Stimulated activated CD8-positive, alpha-beta memory T cell treated with anti-CD3 and anti-CD28 coated beads, Interleukin-4, amount 100 ng/mL, for 1 hour (primary cell): ENCODE measurements at places on chromosomes 3 and 15.

DNA sequence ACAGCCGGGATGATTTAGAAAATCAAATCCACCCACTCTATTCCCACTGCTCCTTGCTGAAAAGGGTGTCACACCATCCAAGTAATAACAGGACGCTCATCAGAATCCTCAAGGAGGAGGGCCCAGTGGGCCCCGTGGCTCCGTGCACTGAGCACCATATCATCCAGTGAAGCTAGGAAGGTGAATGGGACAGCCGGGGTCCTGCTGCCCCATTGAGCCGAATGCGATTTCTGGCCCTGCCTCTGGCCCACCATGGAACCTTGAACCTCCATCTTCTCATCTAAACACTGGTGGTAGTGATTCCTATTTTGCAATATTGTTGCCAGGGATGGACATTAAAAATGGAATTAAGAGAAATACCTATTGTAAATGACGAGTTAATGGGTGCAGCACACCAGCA lies 99.1 kb upstream of the SLC6A11 start:
- no peak for DNase-seq

GRCh38 chr3:186075489-186075888 lies 33.4 kb downstream of the ETV5 start:
- DNase-seq = no peak

DNA sequence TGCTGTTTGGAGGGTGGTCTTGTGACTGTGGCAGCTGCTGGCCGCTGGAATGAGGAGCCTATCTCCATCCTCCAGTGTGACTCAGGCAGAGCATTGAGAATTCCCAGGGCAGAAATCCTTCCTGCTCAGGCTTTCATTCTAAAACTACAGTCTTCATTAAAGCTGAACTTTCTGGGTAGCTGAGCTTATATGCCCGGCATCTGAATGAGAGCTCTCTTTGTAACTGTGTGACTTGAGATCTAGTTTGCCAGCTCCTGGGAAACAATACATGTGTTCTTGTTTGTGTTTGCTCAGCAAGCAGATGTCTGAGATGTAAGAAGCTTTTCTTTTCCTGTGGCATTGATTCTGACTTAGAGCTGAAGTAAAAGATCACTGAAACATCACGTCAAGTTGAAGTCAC lies 22.4 kb downstream of the RLBP1 start:
- no peak for DNase-seq

DNA sequence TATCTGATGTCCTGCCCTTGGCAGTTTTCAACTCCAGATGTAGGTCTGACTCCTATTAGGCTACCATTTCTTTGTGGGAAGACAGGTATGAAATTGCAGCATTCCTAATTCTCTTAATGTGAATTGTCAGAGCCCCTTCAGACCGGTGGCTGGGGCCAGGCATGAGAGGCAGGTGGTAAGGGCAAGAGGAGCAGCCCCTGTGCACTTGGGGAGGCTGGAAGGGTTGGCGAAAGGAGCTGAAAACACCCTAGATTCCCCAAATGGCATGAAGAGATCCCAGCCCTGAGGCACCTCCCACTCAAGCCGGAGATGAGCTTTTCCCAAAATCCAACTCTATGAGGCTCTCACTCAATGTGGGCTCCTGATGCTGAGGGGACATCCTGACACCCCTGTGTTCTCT lies 453.2 kb downstream of the NR2F2 start:
- no peak for DNase-seq

GRCh38 chr3:16793321-16793720 lies 91.4 kb upstream of the PLCL2 start:
- DNase-seq = no peak

- DNase-seq = no peak
Measured at GRCh38 chr15:60945196-60945595, 283.9 kb downstream of the RORA start.

DNA sequence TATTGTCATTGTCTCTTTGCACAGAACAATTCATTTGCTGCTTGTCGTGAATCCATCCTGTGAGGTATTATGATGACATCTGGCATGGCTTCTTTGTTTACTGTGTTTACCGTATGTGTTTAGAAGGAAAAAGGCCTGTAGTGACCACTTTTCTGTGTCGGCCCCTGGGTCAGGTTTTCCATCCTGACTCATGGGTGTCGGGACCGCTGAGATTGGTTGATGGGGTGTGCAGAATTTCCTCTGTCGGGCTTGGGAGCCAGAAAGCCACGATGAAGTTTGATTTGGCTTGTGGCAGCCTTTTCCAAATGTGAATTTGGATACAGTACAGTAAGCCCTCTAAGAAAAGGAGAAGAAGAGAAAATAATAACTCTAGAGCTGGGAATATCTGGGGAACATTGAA lies 113.5 kb downstream of the FNDC3B start:
- no peak for DNase-seq

DNA sequence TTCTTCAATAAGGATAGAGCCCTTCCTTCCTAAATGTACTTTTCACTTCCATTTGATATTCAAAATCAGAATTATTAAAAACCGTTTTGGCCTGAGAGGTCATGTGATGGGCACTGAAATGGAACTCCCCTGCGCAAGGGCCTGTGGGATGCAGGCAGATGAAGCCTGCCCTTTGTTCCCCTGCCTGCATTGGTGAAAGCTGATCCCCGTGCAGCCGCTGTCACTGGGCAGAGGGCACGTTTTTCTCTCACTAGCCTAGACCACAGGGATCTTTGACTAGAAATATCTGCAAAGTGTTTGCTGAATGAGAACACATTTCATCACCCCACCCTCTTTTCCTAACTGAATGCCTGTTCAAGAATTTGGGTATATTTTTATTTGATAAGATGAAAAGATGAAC lies 74.9 kb downstream of the TIPARP start:
- no peak for DNase-seq

GRCh38 chr15:66378814-66379430 lies 7.8 kb upstream of the MAP2K1 start:
- no peak for DNase-seq

- DNase-seq = no peak
Measured at GRCh38 chr3:112814266-112814665, 32.4 kb downstream of the CD200R1L start.

DNA sequence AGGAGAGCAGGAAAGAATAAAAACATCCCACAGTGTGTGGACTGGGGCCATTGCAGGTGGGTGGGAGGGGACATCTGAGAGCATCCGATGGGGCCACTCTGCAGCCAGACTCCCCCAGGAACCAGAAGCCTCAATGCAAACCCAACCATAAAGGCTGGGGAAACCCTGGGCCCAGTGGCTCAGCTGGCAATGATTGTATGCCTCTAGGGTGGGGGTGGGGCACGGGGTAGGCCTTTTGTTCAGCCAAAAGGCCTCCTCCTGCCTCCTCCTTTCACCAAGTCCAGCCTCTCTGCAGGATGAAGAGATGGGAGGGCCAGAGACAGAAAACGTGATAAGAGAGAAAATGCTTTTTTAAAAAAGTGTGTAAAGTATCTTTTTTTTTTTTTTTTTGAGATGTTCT lies 45.5 kb upstream of the HERC1 start:
- no peak for DNase-seq

DNA sequence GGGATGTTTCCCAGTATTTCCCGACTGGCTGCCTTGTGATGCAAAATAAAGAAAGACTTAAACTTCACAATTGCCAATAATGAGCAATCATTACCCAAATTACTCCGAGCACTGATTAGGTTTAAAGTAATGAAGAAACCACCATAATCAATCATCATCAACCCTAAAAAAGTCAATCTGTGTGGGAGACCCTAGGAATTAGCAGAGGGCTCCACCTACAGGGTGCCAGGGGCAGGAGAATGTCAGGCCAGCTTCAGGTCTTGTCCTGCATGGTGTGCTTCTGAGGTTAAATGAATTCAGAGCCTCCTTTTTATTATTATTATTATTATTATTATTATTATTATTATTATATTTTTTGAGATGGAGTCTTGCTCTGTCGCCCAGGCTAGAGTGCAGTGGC lies 478.0 kb upstream of the ARRDC4 start:
- no peak for DNase-seq

- no peak for DNase-seq
Measured at GRCh38 chr3:155585384-155585783, 159.5 kb downstream of the PLCH1 start.

GRCh38 chr15:69107025-69107620 lies 53.3 kb upstream of the GLCE start:
- DNase-seq = no peak

DNA sequence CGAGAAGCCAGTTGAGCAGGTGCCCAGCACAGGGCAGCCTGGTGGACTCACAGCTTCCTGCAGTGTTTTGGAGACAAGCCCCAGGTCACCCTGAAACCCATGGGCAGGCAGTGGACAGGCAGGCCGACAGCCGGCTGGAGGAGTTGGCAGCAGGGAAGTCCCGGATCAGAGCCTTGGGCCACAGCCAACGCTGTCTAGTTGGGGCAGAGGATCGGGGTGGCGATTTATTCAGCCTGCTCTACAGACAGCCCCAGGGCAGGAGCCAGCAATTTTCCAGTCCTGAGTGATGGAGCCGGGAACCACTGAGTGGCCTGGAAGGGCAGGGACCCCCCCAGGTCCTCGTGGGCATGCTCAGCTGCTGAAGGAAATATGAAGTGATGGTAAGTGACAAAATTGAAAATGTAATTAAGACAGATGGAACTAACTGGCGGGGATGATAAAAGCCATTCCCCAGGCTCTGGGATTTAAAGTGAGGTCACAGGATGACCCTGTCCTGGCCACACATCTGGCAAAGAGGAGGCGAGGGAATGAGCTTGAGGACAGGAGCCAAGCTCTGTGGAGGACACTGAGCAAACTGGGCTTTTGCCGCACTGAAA lies 34.4 kb upstream of the TBC1D21 start:
- no peak for DNase-seq

- DNase-seq = no peak
Measured at GRCh38 chr15:32679298-32679690, 37.8 kb downstream of the SCG5 start.
